NCI-H460 (cell line): ENCODE measurements at places on chromosomes 5 and 9.

- no peak for DNase-seq
Observed at GRCh38 chr9:24776226-24776625, 230.5 kb upstream of the IZUMO3 start.

- DNase-seq, result no peak
Observed at GRCh38 chr5:50733741-50734140, 67.3 kb downstream of the PARP8 start.

GRCh38 chr5:178624631-178625546 is 2.0 kb downstream of the CLK4 start:
- DNase-seq, result no peak

DNA sequence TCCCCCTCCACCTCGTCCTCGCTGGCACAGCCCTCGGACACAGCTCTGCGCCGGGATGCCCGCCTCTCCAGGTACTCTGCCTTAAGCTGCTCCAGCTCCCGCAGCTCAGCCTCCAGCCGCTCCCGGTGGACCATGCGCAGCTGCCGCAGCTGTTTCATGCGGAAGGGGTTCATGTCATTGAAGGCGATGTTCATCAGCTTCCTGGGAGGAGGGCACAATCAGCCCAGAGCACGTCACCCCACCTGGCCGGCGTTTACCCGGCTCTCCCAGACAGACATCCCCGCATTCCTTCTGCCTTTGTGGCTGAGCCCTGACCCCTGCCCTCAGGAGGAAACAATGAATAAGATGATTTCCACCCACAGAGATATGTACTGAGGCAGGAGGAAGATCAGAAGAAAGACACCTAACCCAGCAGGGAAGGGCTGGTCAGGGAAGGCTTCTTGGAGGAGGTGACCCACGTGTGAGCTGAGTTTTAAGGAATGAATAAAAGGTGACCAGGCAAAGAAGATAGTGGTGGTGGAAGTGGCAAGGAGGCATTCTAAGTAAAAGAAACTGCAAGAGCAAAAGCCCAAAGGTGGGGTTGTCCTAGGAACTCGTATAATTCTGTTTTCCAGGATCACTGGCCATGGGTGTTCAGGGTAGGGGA is 7.1 kb upstream of the CORO2A start:
- DNase-seq, result no peak

- DNase-seq, result no peak
Observed at GRCh38 chr9:90598191-90598590, 44.4 kb downstream of the DIRAS2 start.

GRCh38 chr9:2271426-2271825 is 256.3 kb downstream of the SMARCA2 start:
- DNase-seq, result no peak
